ENCODE measurements at places on chromosomes 5 and 9. TPM values are rescaled to one million over a fixed set of nuclear protein-coding genes. Genes with fewer than 3 reads are reported as not detected.

The HTR4 gene
- not detected for total RNA-seq

- no peak for DNase-seq
- H3K27me3 ChIP-seq: no peaks in the 10 kb centered on the region
- peaks cover 35% of the 10 kb centered on the region for H3K4me1 ChIP-seq
- H3K27ac ChIP-seq: peak overlapping the region; percentile 54
- H3K36me3 ChIP-seq: no peaks in the 10 kb centered on the region
Observed at GRCh38 chr5:160507221-160507721, 85.6 kb downstream of the PTTG1 start.

GRCh38 chr5:102481054-102481715 lies 17.6 kb downstream of the SLCO6A1 start:
- no peaks in the 10 kb centered on the region for H3K36me3 ChIP-seq
- no peaks in the 10 kb centered on the region for H3K4me1 ChIP-seq
- no peak overlapping the region for H3K27ac ChIP-seq
- no peaks in the 10 kb centered on the region for H3K27me3 ChIP-seq

DNA sequence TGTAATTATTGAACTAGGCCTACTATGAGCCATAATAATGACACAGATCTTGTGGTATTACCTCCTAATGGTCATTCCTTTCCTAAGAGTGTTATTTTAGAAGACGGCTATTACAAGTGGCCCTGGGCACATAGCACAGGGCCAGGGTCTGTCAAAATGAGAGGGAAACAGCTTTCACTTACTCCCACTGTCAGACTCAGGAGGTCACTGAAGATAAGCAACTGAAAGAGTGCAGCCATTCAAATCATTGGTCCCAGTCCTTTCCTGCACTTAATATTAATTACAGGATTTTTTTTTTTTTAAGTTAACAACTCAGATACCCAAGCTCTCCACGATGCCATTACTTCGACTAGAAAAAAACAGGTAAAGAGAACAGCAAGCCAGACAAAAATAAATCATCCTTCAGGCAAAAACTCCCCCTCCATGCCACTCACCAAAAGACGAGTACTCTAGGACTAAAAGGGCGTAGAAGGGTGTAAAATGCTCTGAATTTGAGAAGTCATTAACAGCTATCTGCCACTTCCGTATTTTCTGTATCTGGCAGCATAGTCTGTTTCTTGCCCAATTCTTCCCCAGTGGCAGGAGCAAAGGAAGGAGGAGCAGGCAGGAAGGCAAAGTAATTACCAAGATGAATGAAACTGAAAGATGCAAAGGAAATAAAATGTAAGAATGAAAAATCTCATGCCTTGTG lies 87.4 kb downstream of the ZNF608 start:
- H3K36me3 ChIP-seq: no peaks in the 10 kb centered on the region
- no peaks in the 10 kb centered on the region for H3K27me3 ChIP-seq
- H3K4me3 ChIP-seq: no peak overlapping the region
- no peak for DNase-seq

DNA sequence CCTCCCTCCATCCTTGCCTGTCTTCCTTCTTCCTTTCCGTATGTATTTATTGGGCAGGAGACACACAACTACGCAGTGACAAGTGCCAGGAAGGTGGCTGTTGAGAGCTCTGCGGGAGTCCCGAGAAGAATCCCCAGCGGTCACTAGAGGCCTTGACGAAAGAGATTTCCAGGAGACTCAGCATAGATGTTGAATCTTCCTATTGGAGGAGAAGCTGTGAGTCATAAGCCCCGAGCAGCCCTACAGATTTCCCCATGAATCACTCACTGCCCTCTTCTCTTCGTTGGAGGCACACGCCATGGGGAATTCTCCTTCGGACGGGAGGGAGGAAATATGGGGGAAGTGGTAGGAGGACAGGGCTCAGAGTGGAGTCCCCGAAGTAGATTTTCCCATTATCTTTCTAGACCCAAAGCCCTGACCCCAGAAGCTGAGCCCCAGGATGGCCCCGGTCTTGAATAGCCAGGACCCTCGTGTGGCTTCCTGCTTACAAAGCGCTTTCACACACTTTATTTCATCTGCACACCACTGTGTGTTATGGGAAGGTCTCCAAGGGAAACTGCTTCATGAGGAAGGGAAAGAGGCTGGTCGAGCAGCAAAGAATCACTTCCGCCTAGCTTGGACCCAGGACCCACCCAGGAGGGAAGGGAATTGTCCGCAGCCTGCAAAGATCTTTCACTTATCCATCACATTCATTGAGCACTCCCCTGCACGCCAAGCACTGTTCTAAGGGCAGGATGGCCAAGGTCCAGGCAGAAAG lies 12.7 kb downstream of the DUSP1 start:
- no peaks in the 10 kb centered on the region for H3K4me1 ChIP-seq
- no peak overlapping the region for H3K4me3 ChIP-seq
- no peaks in the 10 kb centered on the region for H3K36me3 ChIP-seq
- no peaks in the 10 kb centered on the region for H3K27me3 ChIP-seq

DNA sequence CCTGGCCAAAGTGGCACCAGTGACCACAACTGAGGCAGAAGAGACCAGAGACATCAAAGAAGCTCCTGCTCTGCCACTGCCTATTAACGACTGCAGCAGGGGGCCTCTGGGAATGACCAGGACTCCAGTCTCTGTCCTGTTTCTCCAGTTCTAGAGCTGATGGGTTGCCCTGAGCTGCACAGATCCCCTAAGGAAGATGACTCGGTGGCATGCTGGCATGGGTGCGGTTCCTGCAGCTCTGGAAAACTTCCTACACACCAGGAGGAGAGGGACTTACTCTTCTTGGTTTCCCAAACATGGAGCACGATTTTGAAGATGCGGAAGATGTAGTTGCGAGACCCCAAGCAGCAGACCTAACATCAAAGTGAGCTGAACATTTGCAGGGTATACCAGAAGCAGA lies 2.7 kb downstream of the SLIT3 start:
- H3K27me3 ChIP-seq: peaks cover 6% of the 10 kb centered on the region
- no peak for DNase-seq

GRCh38 chr5:68443091-68443490 lies 227.5 kb downstream of the PIK3R1 start:
- no peak overlapping the region for H3K27ac ChIP-seq
- H3K36me3 ChIP-seq: no peaks in the 10 kb centered on the region
- no peaks in the 10 kb centered on the region for H3K27me3 ChIP-seq
- DNase-seq: no peak

DNA sequence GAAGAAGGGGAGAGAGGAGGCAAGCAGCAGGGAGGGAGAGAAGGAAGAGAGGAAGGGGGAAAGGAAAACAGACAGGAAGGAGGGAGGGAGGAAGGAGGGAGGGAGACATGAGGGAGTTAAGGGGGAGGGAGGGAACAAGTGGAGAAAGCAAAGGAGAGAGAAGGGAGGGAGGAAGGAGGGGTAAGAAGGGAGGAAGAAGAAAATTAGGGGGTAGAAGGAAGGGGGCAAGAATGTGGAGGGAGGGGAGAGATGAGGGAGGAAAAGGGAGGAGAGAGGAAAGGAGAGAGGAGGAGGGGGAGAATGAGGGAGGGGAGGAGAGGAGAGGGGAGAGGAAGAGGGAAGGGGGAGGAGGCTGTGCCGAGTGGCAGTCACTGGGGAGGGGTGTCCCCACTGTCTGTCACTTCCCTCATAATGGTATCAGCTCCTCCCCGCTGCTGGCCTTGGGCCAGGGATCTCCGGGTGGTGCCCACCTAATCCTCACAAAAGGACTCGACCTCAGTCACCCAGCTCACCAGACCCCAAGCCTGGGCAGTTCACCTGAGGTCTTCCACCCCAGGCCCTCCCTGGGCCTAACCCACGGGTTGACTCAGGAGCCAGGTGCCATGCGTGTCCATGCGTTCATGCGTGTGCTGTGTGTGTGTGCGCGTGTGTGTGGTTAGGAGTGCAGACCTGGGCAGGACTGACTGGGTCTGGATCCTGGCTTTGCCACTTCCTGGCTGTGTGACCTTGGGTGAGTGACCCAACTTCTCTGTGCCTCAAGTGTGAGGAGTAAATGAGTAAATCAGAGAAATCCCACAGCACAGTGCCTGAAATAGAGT lies 18.1 kb downstream of the C9orf50 start:
- no peak overlapping the region for H3K27ac ChIP-seq
- H3K36me3 ChIP-seq: no peaks in the 10 kb centered on the region
- DNase-seq: no peak
- no peak overlapping the region for H3K4me3 ChIP-seq

- no peak for DNase-seq
- H3K4me3 ChIP-seq: no peak overlapping the region
- H3K36me3 ChIP-seq: no peaks in the 10 kb centered on the region
- no peak overlapping the region for H3K27ac ChIP-seq
- no peaks in the 10 kb centered on the region for H3K4me1 ChIP-seq
Observed at GRCh38 chr9:11338130-11338529, 725.3 kb upstream of the PTPRD start.

GRCh38 chr5:16707168-16707868 lies 90.5 kb upstream of the RETREG1 start:
- no peak overlapping the region for H3K4me3 ChIP-seq
- H3K27ac ChIP-seq: no peak overlapping the region
- no peaks in the 10 kb centered on the region for H3K36me3 ChIP-seq
- H3K4me1 ChIP-seq: no peaks in the 10 kb centered on the region

- H3K36me3 ChIP-seq: no peaks in the 10 kb centered on the region
- no peaks in the 10 kb centered on the region for H3K4me1 ChIP-seq
- H3K4me3 ChIP-seq: no peak overlapping the region
Observed at GRCh38 chr5:88515881-88516819, 247.5 kb upstream of the TMEM161B start.

GRCh38 chr9:2624051-2624682 lies 2.6 kb downstream of the VLDLR start:
- H3K4me3 ChIP-seq: no peak overlapping the region
- peaks cover 13% of the 10 kb centered on the region for H3K27me3 ChIP-seq
- DNase-seq: no peak
- peaks cover 18% of the 10 kb centered on the region for H3K4me1 ChIP-seq
- H3K27ac ChIP-seq: no peak overlapping the region

- no peaks in the 10 kb centered on the region for H3K36me3 ChIP-seq
- no peaks in the 10 kb centered on the region for H3K4me1 ChIP-seq
- H3K27me3 ChIP-seq: no peaks in the 10 kb centered on the region
Observed at GRCh38 chr5:108503986-108504385, 122.1 kb upstream of the FBXL17 start.

GRCh38 chr5:157747173-157747740 lies 3.7 kb downstream of the LSM11 start:
- no peaks in the 10 kb centered on the region for H3K36me3 ChIP-seq
- H3K27me3 ChIP-seq: no peaks in the 10 kb centered on the region
- no peak for DNase-seq
- H3K4me3 ChIP-seq: no peak overlapping the region
- H3K4me1 ChIP-seq: peaks cover 18% of the 10 kb centered on the region
